ENCODE measurements at places on chromosomes 1 and 21. TPM values are rescaled to one million over a fixed set of nuclear protein-coding genes. Genes with fewer than 3 reads are reported as not detected.

Gene CR1
- 2.2 TPM for total RNA-seq

GRCh38 chr1:30472009-30472408, 251.4 kb downstream of the MATN1 start:
- DNase-seq: peak; percentile 18

GRCh38 chr1:234645474-234645953, 35.5 kb upstream of the IRF2BP2 start:
- no peak for DNase-seq

GRCh38 chr1:187476671-187477070, 647.9 kb downstream of the PLA2G4A start:
- no peak for DNase-seq

GRCh38 chr1:19121192-19121591, 88.9 kb downstream of the UBR4 start:
- DNase-seq: no peak
